ENCODE measurements at places on chromosomes 13 and 19.

- DNase-seq: no peak
Observed at GRCh38 chr13:58619396-58620113, 988.0 kb downstream of the PCDH17 start.

GRCh38 chr19:41987141-41987860 lies 6.7 kb downstream of the ATP1A3 start:
- no peak for DNase-seq

- no peak for DNase-seq
Observed at GRCh38 chr19:14395710-14396336, 14.6 kb downstream of the ADGRE5 start.

- DNase-seq: peak; percentile 81
Observed at GRCh38 chr19:10566658-10567410, 1.0 kb upstream of the KRI1 start.

GRCh38 chr19:41689993-41690800 lies 2.1 kb upstream of the CEACAM7 start:
- DNase-seq: no peak

GRCh38 chr19:41859213-41859617 lies 840 bp upstream of the RPS19 start:
- no peak for DNase-seq

DNA sequence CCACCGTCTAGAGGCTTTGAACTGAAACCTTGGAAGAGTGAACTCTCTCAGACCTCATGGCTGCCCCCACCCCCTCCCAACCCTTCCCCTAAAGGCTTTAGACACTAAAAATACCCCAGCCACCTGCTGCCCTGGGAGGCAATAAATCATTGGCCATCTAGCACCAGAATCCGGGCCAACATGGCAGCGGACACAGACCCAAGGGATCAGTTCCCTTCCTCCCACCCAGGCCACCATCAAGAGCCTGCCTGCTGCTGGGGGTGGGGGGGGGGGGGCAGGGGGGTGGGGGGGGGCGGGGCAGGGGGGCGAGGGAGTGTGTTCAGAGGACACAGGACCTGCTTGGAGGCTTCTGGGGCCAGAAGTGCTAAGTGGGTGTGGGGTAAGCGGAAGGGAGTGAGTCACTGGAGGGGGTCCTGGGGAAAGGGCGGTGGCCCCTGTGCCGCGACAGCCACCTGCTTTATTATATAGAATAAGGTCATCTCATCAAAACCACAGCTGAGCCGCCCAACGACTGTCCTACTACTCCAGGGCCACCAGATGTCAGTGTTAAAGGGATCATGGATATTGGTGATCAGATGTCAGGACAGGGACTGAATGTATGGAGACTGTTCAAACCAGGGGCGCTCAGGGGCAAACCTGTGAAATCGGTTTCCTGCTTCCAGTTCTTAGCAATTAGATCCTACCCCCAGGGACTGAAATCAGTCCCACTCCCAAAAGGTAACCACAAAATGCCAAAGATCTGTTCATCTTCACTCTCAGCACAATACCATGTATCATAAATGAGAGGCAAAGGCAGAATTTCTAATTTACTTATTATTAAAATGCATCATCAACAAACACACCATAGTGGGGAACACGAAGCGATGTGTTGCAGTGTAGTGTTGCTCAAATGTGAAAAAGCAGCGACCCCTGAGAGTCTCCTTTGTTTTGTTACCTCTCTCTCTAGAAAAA lies 24.3 kb downstream of the ARL11 start:
- no peak for DNase-seq

- no peak for DNase-seq
Observed at GRCh38 chr13:66443926-66444325, 786.2 kb downstream of the PCDH9 start.

DNA sequence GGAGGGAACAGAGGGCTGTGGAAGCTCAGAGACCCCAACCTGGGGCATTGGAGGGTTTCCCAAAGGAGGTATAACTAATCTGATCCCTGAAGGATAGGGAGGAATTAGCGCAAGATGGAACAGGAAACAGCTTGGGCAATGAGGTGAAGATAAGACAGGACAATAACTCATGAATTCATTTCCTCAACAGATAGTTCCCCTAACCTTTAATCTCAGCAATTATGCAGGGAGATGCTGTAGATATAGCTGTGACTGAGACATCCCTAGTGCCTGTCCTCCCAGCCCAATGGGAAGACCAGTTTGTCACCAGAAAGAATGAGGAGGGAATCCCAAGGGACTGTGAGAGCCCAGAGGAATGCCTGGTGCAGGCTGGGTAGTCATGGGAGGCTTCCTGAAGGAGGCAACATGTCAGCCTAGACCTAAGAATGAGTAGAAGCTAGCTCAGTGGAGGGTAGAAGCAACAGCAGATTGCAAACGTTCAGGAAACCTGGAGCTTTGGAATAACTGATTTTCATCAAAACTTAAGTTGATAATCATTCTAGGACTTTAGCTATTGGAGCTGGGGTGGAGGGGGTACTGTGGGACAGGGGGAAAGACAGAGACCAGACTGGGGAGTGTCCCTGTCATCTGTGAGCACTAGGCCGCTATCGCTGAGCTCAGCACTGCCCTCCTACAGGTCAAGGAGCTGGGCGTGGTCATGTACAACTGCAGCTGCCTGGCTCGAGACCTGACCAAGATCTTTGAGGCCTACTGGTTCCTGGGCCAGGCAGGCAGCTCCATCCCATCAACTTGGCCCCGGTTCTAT lies 18.8 kb downstream of the HIPK4 start:
- no peak for DNase-seq

- no peak for DNase-seq
Observed at GRCh38 chr19:58038688-58039204, 4.9 kb downstream of the ZSCAN1 start.

DNA sequence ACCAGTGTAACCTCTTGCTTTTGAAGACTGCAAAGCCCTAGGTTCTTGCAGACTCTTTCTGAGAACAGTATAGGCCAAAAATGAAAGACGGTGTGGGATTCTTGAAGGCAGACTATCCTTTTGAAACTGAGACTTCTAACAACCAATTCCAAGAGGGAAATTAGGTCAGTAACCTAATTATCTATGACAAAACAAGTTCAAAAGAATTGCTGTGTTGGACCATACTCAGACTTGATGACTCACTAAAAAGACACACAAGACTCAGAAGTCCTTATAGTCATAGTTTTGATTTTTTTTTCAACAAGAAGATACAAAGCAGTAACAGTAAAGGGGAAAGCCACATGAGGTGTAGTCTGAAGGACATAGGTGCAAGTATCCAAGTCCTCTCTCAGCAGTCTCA lies 624.0 kb upstream of the GPC6 start:
- DNase-seq: no peak

- no peak for DNase-seq
Observed at GRCh38 chr19:43789029-43789428, 8.3 kb upstream of the KCNN4 start.

Data from activated effector memory CD4-positive, alpha-beta T cell treated with anti-CD3 and anti-CD28 coated beads, Interleukin-2, amount 50 U/mL, for 16 hours (primary cell).